IPS DF 6.9 (cell line): ENCODE measurements at places on chromosomes 16 and 17.

- no peaks in the 10 kb centered on the region for H3K4me1 ChIP-seq
- H3K4me3 ChIP-seq, result no peak overlapping the region
- H3K36me3 ChIP-seq, result no peaks in the 10 kb centered on the region
- no peak for DNase-seq
Measured at GRCh38 chr16:68915589-68915988, 72.3 kb downstream of the TANGO6 start.

GRCh38 chr17:27577884-27578717, 52.9 kb upstream of the LGALS9 start:
- DNase-seq, result no peak
- no peaks in the 10 kb centered on the region; the same call in 1 of the 2 replicates for H3K36me3 ChIP-seq
- no peaks in the 10 kb centered on the region for H3K27me3 ChIP-seq

DNA sequence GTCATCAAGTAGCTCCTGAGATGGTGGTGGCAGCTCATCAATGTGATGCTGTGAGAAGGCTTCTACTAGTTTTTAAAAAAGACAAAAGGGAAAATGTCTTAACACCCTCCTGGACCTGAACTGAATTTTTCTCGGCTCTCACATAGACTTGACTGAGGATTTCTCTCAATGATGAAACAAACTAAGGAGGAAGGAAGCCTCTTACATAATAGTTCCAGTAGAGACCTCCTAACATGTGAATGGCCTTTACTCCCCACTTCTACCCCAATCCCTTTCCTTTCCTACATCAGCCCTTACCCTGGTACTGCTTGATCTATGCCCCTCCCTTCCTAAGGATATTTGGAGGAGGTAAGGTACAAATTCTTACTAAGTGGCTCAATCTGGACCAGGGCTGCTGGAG, 54.8 kb upstream of the MTMR4 start:
- no peak overlapping the region for H3K4me3 ChIP-seq
- DNase-seq, result no peak
- H3K27me3 ChIP-seq, result no peaks in the 10 kb centered on the region
- peaks cover 4% of the 10 kb centered on the region; the same call in 1 of the 2 replicates for H3K4me1 ChIP-seq

DNA sequence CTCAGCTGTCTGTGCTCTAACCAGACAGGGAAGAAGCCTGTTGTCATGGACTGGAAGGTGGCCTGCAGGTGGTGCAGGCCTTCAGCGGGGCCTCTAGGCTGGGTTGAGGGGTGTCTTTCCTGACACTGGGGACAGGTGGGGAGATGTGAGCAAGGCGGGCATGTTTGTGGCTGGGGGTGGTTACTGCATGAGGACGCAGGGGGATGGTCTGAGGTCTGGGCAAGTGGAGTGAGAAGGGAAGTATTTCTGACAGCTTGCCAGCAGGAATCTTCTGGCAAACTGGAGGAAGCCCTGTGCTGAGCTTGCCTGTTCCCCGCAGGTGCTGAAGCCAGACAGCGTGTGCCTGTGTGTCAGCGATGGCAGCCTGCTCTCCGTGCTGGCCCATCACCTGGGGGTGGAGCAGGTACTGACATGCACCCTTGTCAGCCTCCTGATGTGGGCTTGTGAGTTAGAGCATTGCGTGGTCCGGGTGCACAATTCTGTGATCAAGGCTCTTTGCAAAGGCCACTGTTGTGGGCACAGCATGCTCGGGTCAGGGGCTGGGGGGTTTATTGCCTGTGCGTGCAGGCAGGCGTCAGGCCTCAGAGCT, 36.2 kb downstream of the PRMT7 start:
- H3K27me3 ChIP-seq, result no peaks in the 10 kb centered on the region
- peaks cover 13% of the 10 kb centered on the region; the same call in 1 of the 2 replicates for H3K36me3 ChIP-seq
- no peaks in the 10 kb centered on the region for H3K4me1 ChIP-seq
